ENCODE measurements at places on chromosomes 13 and 19.

DNA sequence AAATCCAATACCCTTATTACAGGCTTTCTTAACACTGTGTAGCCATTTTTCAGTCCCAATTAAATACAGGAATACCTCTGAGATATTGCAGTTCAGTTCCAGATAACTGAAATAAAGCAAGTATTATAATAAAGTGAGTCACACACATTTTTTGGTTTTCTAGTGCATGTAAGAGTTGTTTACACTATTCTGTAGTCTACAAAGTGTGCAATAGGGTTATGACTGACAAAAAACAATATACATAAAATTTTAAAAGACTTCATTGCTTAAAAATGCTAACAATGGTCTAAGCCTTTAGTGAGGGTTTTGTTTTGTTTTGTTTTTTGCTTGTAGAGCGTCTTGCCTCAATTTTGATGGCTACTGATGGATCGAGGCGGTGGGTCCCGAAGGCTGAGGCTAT lies 434.4 kb upstream of the NBEA start:
- DNase-seq = no peak

DNA sequence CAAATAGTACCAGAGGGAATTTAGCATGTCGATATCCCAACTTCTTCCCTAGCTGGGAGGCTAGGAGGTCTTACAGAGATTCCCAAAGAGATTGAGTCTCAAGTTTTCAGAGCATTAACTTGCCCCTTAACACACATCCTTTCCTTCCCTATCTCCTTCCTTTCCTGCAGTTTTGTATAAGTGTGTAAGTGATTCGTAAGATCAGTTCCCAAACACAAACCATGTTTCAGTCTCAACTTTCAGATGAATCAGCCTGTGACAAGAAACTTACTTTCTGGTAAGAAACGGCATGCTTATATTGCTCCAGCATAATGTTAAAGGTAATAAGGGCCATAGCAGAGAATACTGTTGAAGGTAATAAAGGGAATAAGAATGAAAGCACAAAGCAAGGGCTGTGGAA lies 472.2 kb downstream of the LIG4 start:
- DNase-seq = no peak

- no peak for DNase-seq
Observed at GRCh38 chr13:46487748-46488147, 65.2 kb upstream of the LRCH1 start.

- no peak for DNase-seq
Observed at GRCh38 chr13:99894105-99894839, 77.3 kb downstream of the ZIC5 start.

DNA sequence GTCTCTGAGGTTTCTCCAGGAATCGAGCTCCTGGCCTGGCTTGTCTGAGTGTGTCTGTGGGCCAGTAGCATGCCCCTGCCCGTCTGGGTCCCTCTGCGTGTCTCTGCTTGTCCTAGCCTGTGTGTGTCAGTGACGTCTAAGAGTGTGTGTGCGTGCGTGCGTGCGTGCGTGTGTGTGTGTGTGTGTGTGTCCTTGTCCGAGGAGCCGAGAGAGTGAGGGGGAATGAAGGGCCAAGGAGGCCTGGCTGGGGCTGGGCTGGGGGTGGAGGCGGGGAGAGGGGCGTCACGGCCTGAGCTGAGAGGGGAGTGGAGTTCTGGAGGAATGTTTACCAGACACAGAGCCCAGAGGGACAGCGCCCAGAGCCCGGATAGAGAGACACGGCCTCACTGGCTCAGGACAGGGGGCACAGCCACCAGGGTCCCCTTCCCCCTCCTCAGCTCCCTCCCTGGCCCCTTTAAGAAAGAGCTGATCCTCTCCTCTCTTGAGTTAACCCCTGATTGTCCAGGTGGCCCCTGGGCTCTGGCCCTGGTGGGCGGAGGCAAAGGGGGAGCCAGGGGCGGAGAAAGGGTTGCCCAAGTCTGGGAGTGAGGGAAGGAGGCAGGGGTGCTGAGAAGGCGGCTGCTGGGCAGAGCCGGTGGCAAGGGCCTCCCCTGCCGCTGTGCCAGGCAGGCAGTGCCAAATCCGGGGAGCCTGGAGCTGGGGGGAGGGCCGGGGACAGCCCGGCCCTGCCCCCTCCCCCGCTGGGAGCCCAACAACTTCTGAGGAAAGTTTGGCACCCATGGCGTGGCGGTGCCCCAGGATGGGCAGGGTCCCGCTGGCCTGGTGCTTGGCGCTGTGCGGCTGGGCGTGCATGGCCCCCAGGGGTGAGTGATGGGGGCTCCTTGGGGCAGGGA lies at the start of gene AXL:
AXL (plus strand) TSS at position 609 of the 893 bp plus-strand sequence; CDS start at position 779, 170 bp downstream.
- no peak for DNase-seq

- no peak for DNase-seq
Observed at GRCh38 chr19:2097203-2097885, 629 bp downstream of the IZUMO4 start.
